ENCODE measurements at places on chromosomes 4 and X.

GRCh38 chr4:145921231-145921630 lies 17.4 kb downstream of the ZNF827 start:
- no peak for DNase-seq

GRCh38 chr4:2484993-2485392 lies 16.1 kb downstream of the RNF4 start:
- no peak for DNase-seq

DNA sequence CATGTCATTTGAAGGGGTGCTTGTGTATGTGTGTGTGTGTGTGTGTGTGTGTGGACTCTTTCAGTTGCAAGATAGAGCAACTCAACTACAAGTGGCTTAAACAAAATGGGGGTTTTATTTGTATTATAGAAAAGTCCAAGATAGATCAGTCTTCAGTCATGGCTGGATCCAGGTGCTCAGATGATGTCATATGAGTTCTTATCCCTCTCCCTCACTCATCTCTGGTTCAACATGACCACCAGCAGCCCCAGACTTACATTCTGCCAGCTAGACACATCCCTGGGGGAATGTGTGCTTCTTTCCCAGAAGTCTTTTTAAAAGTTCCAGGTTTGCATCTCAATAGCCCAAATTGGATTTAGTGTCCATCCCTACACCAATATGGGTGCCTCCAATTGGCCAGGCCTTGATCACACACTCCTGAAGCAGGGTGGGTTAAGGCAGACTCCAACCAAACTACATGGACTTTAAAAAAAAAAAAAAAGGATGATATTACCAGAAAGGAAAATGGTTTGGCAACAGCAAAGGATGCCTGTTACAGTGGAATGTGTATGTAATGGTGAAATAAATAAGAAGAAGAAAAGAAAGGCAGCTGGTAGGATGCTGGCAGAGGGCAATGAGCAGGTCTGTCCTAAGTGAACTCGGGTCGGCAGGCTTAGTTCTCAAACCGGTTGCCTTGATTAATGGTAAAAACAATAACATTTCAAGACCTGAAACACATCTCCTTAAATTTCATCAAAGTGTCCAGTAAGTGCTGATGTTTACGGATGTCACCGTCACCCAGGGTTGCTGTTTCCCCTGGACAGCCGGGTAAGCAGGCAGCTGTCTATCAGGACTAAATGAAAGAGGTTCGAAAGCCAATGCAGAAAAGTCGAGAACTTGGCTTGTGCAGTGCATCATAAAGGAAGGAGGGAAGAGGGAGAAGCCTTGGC lies 107.7 kb downstream of the SMIM20 start:
- no peak for DNase-seq

- no peak for DNase-seq
Measured at GRCh38 chr4:39103291-39103690, 41.3 kb downstream of the KLHL5 start.

DNA sequence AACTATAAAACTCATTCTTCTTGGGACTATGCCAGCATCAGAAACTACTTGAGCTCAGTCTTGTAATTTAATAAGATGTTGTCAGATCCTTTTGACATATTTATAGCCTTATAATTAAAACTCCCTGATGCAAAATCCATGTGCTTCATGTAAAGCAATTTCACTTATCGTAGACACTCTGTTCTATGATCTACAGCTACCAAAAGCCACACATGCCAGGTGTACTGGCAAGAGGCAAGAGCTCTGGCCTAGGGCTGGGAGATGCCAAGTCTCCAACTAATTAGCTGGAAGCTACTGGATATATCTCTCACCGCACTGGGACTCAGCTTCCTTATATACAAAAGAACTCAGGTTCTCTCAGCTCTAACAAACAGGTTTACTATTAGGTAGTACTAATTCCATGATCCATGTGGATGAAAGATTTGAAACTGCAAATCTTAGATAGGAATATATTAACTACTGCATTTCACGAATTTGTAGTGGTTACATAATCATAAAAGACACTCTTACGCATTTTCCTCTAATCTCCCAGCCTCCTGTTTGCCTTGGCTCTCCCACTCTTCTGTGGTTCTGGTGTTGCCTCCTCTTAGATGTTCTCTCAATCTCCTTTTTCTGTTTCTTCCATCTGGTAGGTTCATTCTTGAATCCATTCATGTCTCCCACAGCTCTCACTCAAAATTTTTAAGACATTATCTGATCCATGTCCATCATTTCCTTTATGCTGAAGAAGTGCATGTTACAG lies 103.0 kb downstream of the HHIP start:
- no peak for DNase-seq

DNA sequence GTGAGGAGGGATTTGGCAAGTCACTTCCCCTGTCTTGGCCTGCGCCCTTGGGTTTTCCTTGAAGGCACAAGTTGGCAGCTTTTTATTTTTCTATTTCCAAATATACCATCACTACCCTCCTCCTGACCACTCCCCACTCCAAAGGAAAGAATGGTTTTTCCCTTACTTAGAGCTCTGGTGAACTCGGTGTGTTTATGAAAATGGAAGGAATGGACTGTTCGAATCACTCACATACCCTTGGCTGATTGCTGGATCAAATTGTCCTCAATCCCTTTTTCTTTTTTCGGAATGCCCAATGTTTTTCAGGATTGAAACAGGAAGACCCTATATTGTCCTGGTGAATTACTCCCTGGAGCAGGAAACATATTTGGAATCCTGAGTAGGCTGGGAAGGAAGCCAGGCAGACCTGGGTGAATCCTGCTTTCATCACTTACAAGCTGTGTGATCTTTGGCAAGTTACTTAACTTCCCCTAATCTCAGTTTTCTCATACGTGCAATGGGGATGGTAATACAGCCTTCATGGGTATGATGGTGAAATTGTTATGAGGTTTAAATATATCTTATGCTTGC lies 70.7 kb downstream of the RTL5 start:
- no peak for DNase-seq

- DNase-seq, result no peak
Measured at GRCh38 chr4:183013730-183014002, 85.4 kb upstream of the WWC2 start.

DNA sequence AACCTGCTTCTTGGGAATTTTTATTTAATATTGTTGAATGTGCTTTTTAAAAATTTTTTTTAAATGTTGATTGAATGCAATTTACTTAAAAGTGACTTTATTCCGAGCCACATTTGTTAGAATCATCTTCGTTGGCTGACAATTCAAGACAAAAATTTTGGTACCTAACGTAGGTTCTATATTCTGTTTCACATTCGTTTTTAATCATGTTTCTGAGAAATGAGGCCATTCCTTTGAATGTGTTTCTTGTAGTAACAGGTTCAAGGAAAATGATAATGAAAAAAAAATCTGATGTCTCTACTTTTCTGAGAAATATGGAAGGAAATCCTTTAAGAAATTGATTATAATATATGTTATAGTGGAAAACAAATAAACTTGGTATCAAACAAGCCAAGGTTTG lies 92.3 kb upstream of the DCLK2 start:
- no peak for DNase-seq

DNA sequence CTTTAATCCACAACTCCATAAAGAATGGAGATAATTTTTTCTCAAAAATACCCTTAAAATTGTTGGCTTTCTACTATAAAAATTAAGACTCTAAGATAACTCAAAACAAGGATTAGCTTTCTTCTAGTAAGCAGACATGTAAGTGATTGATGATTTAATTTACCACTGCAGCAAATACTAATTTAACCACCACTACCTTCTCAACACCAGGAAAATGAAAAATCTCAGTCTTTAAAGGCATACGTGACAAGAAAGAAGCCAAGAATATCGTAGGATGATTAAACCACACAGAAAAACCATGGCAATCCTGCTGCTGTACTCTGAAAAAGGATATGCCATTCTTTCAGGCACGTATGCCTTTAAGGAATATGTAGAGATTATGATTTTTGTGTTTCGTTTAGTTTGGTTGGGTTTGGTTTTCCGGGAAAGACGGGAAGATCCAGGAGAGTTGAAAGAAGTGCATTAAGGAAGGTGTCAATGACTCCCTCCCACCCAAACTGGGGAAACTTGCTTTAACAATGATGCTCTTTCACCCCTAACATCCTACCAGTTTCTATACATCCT lies 881 bp downstream of the LRCH2 start:
- no peak for DNase-seq

- DNase-seq, result no peak
Measured at GRCh38 chrX:24741330-24741729, 47.6 kb downstream of the POLA1 start.
